D721Med (cell line): ENCODE measurements at places on chromosomes 16 and 17.

- DNase-seq: no peak
Observed at GRCh38 chr17:63775420-63775819, 1.4 kb downstream of the DDX42 start.

- DNase-seq: no peak
Observed at GRCh38 chr17:32849879-32850278, 27.0 kb downstream of the MYO1D start.

- DNase-seq: no peak
Observed at GRCh38 chr16:83211711-83212110, 584.9 kb downstream of the CDH13 start.

DNA sequence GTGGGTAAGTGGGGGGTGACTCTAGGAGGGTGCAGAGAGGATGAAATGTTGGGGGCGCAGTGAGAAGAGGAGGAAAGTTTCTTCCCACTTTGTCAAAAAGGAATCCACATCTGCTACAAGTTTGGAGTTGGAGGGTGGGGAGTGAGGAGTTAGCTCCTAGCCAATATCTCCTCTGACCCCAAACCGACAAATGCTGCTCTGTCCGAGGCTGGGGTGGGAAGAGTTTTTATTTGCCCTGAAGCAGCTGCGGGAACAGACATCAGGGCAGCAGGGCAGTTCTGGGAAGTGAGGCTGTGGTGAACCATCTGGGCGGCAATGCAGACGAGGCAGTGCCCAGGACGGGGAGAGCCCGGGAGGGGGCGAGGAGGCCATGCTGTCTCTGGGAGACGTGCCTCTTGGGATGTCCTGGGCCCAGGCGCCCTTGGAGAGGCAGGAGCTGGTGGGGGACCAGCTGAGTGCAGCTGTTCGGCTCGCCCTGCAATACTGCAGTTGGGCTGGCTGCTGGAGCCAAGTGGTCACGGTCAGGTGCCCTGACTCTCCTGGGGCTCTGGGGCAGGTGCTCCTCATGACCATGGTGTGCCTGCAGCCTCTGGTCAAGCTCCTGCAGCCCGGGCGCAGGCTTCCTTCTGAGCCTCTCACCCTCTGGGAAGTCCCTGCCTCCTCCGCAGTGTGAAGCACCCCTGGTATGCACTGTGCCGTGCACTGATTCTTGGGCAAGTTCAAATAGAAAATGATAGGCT, 6.4 kb upstream of the SOCS3 start:
- no peak for DNase-seq
